ENCODE measurements at places on chromosomes 12 and 14. TPM values are rescaled to one million over a fixed set of nuclear protein-coding genes. Genes with fewer than 3 reads are reported as not detected.

SDR9C7 gene
- not detected for total RNA-seq

IFNG-AS1 gene
- 1.1 TPM for total RNA-seq

KTN1 gene
- total RNA-seq = 126 TPM

FAM234B gene
- total RNA-seq = 6.8 TPM

TMEM119 gene
- 0.24 TPM for total RNA-seq

MDM2 gene
- 136 TPM for total RNA-seq

BHLHE41 gene
- total RNA-seq = not detected

All from activated CD4-positive, alpha-beta memory T cell treated with anti-CD3 and anti-CD28 coated beads for 36 hours (primary cell).